Activated B cell treated with CpG ODN at 0.5 μM for 24 hours (primary cell): ENCODE measurements at places on chromosomes 2 and 18.

DNA sequence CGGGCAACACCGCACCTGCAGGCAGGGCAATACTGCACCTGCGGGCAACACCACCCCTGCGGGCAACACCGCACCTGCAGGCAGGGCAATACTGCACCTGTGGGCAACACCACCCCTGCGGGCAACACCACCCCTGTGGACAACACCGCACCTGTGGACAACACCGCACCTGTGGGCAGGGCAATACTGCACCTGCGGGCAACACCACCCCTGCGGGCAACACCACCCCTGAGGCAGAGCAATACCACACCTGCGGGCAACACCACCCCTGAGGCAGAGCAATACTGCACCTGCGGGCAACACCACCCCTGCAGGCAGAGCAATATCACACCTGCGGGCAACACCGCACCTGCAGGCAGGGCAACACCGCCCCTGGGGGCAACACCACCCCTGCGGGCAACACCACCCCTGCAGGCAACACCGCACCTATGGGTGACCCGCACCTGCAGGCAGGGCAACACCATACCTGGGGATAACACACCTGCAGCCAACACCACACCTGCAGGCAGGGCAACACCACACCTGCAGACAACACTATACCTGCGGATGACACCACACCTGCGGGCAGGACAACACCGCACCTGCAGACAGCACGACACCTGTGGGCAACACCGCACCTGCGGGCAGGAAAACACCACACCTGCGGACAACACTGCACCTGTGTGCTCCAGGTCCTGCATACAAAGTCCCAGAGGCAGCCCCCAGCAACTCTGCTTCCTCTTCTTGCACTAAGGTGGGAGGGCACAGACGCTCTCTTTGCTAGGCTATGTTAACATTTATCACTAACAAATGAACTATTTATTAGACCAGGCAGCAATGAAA, 57.7 kb downstream of the EIPR1 start:
- no peak for DNase-seq

DNA sequence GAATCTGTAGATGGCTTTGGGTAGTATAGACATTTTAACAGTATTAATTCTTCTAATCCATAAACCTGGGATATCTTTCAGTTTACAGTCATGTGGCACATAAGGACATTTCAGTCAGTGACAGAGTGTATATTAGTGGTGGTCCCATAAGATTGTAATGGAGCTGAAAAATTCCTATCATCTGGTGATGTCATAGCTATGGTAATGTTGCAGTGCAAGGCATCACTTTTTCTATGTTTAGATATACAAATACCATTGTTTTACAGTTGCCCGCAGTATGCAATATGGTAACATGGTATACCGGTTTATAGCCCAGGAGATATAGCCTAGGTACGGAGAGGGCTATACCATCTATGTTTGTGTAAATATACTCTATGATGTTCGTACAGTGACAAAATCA, 9.7 kb downstream of the CCDC150 start:
- no peak for DNase-seq

GRCh38 chr18:26700201-26700600, 151.8 kb upstream of the KCTD1 start:
- DNase-seq = no peak

- no peak for DNase-seq
Measured at GRCh38 chr2:39603436-39603835, 62.3 kb upstream of the TMEM178A start.

GRCh38 chr2:146040051-146040450, 1520.1 kb upstream of the ZEB2 start:
- no peak for DNase-seq

- DNase-seq = no peak
Measured at GRCh38 chr2:229273006-229273722, 2.1 kb upstream of the PID1 start.

DNA sequence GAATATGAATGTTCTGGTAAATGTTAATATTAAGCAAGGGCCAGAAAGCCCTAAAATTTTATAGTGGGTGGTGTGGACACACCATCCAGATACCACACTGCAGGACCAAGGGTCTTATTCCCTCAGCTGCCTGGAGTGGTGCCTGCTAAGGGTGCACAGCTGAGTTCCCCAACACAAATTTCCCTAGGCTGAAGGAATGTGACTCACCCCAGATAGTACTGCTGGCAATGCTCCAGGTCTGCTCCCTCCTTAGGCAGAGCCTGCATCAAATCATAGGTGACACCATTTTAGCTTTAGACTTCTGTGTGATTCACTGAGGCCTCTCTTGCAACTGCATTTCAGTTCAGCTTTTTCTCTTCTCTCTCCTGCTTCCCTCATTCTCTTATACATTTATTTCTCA, 321.1 kb downstream of the SATB2 start:
- no peak for DNase-seq

DNA sequence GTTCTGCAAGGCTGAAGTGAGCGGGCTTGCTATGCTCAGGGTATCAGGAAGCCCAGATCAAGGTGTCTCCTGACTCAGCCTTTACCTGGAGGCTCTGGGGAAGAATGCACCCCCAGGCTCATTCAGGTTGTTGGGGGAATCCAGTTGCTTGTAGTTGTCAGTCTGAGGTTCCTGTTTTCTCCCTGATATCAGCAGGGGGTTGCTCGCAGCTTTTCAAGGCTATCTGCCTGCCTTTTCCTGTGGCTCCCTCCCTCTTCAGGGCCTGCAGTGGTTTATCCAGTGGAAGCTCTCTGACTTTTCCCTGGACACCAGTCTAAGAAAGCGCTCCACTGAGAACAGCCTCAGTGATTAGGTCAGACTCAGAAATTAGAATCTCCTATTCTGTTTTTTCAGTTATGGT, 116.6 kb downstream of the PTPRM start:
- no peak for DNase-seq

- DNase-seq = no peak
Measured at GRCh38 chr2:231612109-231612455, 19.4 kb downstream of the TEX44 start.
